Activated naive CD8-positive, alpha-beta T cell treated with anti-CD3 and anti-CD28 coated beads, Interleukin-2, amount 50 U/mL, for 24 hours (primary cell): ENCODE measurements at places on chromosomes 7 and 10.

DNA sequence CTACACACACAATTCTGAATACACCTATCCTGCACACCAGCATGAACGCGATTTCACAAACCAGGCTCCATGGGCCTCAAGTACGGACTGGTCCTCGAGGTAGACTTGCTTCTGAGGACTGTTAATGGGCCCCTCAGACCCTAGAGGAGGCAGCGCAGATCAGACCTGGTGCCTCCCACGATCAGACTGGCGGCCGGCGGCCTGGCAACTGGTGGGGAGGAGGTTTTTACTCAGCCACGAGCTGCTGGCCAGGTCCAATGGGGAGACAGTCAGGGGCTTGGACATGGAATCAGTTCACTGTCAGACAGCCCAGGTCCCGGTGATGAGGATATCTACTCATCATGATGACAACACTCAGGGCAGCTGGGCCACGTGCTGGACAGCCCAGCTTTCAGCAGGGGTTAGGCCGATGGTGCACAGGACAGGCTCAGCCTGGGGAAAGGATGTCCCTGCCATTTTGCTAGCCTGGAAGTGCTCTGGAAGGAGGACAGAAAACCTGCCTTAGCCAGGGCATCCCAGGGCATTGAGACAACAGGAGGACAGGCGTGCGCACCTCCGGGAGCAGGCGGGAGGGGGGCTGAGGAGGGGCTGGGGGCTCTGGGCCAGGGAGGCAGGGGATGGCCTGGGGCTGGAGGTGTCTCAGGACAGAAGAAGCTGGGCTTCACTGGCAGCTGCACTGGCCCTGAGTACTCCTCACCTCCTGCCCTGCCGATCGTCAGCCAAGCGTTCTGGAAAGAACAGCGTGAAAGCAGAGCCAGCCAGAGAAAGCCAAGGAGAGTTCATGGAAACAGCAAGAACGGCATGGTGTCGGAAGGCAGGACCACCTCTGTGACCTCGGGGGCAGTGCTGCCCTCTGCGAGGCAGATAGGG is 48.0 kb upstream of the RASGEF1A start:
- DNase-seq, result no peak

DNA sequence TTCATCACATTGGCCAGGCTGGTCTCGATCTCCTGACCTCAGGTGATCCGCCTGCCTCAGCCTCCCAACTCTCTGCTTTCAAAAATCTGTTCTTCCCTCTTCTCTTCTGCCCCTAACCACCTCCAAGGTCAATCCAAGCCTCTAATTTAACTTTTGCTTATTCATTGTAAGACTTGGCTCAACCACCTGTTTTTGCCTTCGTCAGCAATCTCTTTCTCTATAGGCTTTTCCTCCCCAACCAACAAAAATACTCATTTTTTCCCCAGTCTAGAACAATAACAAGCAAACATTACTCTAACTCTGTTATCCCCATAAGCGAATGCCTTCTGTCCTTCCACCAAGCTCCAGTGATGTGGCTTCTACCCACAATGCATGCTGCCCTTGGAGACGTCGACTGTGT is 89.8 kb upstream of the NMT2 start:
- DNase-seq, result no peak

GRCh38 chr10:61635932-61636331 is 26.8 kb upstream of the CABCOCO1 start:
- no peak for DNase-seq

GRCh38 chr7:92226981-92227380 is 18.7 kb downstream of the KRIT1 start:
- DNase-seq, result no peak

GRCh38 chr7:121529003-121529402 is 132.9 kb upstream of the FAM3C start:
- no peak for DNase-seq

DNA sequence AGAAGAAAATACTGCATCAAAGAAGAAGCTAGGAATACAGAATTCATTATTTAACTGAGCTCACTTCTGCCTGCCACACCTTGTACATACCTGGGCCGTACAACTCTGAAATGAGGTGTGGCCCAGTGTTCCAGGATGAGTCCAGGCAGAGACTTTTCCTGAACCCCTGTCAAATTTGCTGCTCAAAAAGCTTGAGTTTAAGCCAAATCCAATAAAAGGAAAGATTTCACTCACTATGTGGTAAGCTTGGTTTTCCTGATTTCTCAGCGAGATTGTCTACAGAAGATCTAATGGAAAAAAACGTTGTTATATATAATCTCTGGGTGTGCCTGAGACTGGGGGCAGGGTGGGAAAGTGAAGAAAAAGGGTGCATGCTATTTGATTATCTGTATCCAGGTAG is 72.1 kb upstream of the EGFR start:
- no peak for DNase-seq

DNA sequence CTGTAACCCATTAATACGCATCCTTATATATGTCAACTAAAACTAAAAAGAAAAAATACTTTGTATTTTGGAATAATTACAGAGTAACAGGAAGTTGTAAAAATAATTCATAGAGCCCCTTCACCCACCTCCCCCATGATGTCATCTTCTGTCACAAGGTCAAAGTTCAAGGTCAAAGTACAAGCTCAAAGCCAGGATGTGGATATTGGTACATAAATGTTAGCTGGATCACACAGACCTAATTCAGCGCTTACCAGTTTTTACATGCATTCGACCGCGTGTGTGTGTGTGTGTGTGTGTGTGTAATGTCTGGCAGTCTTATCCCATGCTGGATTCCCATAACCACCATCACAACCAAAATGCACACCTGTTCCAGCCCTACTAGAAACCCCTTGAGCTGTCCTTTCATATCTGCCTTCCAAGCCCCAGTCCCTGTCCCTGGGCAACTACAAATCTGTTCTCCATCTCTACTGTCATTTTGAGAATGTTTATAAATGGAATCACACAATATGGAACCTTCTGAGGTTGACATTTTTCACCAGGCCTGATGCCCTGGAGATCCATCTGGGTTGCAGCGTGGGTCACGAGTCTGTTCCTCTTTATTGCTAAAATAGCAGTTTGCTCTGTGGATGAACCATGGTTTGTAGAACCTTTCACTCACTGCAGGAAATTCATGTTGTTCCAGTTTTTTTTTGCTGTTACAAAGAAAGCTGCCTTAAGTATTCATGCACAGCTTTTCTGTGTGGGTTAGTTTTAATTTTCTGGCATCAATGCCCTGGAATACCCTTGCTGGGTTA is 153.6 kb upstream of the PITRM1 start:
- no peak for DNase-seq
